ENCODE measurements at places on chromosomes 6 and 20.

GRCh38 chr6:118869350-118869749 lies 24.6 kb upstream of the ASF1A start:
- no peak for DNase-seq

DNA sequence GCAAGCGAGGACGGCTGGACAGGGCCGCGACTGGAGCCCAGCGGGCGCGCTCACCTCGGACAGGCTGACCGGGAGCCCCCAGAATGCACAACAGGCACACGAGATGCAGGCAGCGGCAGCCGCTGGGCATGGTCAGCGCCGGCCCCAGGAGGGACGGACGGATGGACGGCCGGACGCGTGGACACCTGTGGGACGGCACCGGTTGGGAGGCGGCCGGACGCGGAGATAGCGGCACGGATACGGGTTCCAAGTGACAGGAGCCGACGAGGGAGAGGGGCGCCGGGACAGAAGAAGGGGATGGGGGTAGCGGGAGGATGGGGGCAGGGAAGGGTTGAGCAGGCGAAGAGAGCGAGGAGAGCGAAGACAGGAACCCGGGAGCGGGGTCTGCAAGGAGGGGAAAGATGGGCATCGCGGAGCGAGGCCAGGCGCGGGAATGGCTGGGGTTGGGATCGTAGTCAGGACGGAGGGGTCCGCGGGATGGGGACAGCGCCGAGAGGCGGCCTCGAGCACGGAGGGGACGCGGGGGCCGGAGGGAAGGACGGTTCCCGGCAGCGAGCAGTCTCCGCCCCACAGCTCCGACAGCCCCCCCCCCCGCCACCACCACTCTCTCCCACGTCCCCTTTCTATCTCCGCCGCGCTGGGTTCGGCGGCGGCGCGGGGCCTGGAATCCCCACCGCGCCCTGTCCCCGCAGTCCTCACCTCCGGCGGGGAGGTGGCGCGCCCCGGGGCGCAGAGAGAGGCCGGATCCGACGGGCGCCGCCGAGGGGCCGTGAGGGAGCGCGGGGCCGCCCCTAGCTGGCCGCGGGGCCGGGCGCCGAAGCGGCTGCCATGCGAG lies 435 bp downstream of the DLK2 start:
- DNase-seq, result peak; percentile 35

- DNase-seq, result peak; percentile 21
Observed at GRCh38 chr20:7980332-7981046, 39.1 kb downstream of the TMX4 start.

- peak; percentile 35 for DNase-seq
Observed at GRCh38 chr6:26420688-26421171, 18.7 kb downstream of the BTN3A1 start.

DNA sequence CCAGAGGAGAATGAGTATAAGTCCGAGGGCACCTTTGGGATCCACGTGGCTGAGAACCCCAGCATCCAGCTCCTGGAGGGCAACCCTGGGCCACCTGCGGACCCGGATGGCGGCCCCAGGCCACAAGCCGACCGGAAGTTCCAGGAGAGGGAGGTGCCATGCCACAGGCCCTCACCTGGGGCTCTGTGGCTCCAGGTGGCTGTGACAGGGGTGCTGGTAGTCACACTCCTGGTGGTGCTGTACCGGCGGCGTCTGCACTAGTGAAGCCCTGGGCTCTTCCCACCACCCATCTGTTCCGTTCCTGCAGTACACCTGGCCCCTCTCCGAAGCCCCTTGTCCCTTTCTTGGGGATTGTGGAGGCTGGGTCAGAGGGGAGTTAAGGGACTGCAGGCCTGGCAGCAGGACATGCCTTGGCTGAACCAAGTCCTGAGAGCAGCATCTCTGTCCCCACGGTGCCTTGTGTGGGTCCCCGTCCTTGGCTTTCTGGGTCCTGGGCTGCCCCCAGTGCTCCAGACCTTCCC lies 19.3 kb downstream of the MAVS start:
- no peak for DNase-seq

GRCh38 chr6:108714766-108715414 lies 133.3 kb upstream of the ARMC2 start:
- DNase-seq, result no peak

- DNase-seq, result no peak
Observed at GRCh38 chr6:155894758-155895157, 439.1 kb upstream of the NOX3 start.

DNA sequence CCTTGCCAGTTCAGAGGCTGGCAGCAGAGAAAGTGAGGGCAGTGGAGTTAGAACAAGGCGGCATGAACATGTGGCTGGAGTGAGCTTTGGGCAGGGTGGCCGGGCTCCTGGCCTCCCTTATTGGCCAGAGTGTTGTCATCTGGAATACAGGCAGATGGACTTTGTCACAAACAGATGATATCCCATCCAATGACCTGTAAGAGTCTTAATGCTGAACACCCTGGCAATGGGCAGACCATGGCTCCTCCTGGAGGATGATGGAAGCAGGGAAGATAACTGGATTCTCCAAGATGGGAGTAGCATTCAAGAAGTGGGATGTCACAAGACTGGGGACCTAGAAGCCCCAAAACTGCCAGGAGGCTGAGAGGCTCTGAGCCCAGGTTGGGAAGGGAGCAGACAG lies 242.1 kb downstream of the MAFB start:
- no peak for DNase-seq

DNA sequence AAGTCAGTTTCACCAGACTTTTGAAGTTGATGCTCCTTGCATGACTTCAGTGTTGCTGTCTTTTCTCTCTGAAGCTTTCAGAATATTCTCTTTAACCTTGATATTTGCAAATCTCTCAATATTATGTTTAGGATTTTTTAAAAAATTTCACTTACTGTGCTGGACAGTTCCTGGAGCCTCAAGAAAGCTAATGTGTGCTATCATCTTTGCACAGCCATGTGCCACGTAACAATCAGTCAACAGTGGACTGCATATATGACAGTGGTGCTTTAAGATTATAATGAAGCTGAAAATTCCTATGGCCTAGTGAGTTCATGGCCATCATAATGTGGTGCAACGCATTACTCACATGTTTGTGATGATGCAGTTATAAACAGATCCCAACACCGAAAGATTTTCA lies 59.1 kb upstream of the OGFRL1 start:
- DNase-seq, result no peak

- no peak for DNase-seq
Observed at GRCh38 chr6:10156875-10157274, 258.0 kb downstream of the TFAP2A start.

DNA sequence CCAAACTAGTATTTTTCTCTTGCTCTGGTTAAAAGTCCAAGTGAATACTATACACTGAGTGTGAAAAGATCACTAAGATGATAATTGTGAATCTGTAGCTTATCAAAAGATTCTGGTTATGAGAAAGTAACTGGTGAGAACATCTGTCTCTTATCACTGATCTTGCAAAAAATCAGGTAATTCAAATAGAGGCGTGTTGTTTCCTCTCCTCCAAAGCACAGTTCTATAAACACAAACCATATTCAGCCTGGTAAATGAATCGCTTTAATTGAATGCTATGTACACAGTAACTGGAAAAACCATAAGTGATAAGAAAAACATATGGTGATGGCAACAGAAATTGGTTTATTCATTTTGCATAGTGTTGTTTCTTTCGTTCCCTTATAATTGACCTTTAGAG lies 161.0 kb downstream of the RALGAPA2 start:
- no peak for DNase-seq

DNA sequence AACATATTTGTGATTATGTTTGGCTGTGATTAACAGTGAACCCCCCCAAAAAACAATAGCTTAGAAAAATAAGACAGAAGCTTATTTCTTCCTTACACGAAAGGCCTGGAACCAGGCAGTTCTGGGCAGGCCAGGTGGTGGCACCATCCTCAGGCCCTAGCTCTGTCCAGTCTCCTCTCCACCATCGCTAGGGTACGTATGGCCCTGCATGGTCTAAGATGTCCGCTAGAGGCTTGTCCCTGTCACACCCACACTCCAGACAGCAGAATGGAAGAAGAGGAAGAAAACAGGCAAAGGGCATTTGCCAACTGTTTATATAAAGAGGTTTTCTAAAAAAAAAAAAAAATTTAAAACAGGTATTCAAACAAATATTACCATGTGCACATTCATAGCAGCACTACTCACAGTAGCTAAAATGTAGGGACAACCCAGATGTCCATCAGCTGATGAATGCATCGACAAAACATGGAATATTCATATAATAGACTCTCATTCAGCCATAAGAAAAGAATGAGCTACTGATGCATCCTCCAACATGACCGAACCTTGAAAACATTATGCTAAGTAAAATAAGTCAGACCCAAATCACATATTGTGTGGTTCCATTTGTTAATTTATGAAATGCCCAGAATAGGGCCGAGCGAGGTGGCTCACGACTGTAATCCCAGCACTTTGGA lies 6.7 kb downstream of the TGM3 start:
- no peak for DNase-seq

DNA sequence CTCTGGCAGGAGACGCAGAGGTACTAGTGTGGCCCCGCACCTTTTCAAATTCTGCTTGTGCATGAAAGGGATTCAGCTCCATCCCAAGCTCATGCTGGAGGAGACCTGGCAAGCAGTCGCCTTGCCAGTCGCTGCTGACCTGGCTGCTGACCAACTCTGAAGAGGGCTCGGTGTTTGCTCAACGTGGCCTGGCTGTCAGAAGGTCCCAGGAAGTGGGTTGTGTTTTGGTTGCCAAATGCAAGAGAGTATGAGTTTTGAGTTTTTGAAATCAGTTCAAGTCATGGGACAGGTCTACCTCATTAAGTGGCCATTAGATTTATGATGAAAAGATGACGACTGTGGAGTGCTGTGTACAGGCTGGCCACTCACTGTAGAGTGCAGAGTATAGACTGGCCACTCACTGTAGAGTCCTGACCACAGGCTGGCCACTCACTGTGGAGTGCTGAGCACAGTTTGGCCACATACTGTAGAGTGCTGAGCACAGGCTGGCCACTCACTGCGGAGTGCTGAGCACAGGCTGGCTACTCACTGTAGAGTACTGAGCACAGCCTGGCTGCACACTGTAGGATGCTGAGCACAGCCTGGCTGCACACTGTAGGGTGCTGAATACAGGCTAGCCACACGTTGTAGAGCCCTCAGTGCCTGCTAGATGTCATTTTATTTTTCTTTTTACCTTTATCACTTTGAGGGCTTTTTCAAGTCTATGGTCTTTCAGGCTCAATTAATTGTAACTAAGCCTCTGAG lies 193.9 kb downstream of the ZNF217 start:
- no peak for DNase-seq

DNA sequence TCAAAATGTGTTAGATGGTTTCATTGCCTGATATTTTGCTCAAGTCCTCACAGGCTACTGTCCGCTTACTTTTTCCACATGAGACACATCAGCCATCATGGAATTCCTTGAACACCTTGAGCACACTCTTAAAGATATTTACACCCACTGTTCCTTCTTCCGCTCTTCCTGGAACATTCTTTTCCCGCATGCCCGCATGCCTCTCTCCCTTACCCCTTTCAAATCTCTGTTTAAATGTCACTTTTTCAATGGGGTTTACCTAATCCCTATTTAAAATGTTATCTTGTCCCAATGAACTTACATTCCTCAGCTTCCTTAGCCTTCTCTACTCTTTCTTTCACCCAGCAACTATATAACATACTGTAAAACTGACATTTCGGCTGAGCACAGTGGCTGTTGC lies 503.3 kb upstream of the PTCHD4 start:
- DNase-seq, result no peak

- no peak for DNase-seq
Observed at GRCh38 chr20:33124994-33125393, 43.0 kb upstream of the BPIFA2 start.

- peak; percentile 32 for DNase-seq
Observed at GRCh38 chr6:10098756-10099528, 315.9 kb downstream of the TFAP2A start.

DNA sequence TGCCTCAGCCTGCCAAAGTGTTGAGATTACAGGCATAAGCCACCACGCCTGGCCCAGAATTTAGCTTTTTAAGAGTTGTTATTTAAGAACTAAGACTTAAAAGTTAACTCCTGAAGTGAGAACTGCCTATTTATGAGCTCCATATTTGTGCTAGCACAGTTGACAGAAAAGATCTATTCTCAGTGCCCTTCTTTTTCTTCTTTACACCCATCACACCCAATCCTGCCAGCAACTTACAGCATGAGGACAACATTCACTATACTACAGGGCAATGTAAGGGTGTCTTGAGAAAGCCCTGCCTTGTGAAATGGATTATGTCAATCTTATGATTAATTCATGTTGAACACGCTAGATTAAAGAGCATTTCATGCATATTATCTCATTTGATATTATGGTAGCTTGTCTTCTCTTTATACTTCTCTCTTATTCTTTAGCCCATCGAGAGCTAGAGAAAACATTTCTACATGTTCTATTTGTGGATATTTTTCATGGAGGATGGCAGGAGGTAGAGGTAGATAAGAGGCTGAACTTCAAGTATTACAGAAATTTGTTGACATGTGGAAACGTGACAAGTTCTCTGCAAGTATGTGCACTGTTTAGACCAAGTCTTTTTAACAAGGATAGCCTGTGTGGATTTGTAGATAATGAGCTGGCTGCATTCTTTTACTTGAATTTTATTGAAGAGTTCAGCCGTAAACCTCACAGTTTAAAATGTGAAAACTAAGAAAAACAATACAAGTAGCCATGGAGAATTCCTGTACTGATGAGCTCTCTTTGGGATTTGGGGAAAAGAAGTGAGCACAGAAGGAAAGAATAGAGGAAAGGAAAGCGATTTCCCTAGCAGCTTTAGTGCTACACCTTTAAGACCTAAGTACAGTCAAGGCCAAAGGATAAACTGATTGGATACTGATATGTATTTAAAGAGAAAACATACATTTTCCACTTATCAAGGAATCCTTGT lies 212.2 kb downstream of the ARHGAP18 start:
- no peak for DNase-seq

DNA sequence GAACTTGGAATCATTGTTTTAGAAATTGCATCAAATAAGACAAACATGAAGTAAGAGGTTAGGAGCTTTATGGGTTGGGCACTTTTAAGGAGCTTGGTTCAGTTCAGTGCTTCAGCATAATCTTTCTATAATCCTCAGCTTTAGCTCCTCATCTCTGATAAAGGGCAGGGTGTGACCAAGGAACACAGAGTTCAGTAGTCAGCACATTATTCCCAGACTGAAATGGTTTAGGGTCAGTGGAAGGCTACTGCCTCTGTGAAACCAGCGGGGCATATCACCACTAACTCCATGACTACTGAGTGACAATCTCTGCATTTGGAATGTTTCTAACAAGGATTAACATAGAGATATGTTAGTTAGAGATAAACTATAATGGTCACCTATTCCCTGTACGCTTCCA lies 36.9 kb downstream of the CRYBG1 start:
- DNase-seq, result no peak

DNA sequence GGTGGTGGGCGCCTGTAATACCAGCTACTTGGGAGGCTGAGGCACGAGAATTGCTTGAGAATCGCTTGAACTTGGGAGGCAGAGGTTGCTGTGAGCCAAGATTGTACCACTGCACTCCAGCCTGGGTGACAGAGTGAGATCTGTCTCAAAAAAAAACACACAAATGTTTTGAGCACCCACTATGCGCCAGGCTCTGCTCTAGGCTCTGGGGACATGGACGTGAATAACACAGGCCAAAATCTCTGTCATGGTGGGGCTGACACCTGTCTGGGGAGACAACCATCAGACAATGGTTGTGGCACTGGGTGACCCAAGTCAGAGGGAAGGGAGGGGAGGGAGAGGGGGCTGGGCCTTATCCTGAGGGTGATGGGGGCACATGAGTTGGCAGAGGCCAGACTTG lies 62.7 kb downstream of the UBE2V1 start:
- DNase-seq, result no peak

- no peak for DNase-seq
Observed at GRCh38 chr6:157760589-157761330, 62.3 kb upstream of the SNX9 start.

GRCh38 chr20:23548408-23548807 lies 19.9 kb downstream of the CST9L start:
- DNase-seq, result no peak

- DNase-seq, result no peak
Observed at GRCh38 chr6:145749632-145750031, 14.3 kb upstream of the EPM2A start.
